ENCODE measurements at places on chromosomes 2 and 18. TPM values are rescaled to one million over a fixed set of nuclear protein-coding genes. Genes with fewer than 3 reads are reported as not detected.

DNA sequence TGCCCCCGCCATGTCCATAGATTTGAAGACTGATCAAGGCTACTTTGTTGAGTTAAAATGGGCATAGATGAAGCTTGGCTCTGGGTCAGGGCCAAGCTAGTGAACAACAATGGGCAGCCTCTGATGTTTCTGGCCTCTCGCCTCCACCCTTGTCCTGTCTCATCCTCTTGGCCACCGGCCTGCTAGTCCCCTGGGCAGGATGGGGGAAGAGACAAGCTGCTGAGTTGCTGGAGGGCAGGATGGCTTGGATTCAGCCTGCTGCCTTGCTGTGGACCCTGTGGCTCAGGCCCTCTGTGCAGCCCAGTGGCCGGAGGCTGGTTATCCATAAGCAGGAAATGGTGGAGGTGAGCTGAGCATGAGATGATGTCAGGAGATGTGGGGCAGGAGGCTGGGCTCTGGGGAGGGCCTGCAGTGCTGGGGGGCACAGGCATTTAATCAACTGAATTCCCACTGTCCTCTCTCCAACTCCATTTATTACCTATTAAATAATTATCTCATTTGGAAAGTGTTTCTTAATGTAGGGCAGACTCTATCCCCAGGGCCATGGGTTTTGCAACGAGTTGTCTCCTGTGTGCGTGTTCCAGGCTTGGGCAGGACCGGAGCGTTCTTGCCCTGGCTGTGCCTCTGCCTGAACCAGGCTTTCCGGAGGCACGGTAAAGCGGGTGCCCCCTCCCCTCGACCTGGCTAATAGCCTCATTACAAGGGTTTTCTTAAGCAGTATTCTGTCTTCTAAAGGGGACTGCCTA lies 122.9 kb downstream of the GLI2 start:
- DNase-seq: no peak

The LIMS2 gene
- polyA plus RNA-seq: 19.5 TPM

GRCh38 chr2:199446996-199447576 lies 10.7 kb downstream of the SATB2 start:
- no peak for DNase-seq

DNA sequence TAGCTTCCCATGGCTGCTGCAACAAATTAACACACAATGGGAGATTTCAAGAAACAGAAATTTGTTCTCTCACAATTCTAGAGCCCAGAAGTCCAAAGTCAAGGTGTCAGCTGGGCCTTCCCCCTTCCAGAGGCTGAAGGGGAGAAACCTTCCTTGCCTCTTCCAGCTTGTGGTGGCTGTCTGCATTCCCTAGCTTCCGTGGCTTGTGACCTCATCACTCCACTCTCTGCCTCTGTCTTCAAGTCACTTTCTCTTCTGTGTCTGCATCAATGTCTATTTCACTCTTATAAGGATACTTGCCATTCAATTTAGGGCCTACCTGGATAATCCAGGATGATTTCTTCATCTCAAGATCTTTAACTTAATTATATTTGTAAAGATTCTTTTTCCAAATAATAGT lies 16.8 kb upstream of the SRBD1 start:
- no peak for DNase-seq

DNA sequence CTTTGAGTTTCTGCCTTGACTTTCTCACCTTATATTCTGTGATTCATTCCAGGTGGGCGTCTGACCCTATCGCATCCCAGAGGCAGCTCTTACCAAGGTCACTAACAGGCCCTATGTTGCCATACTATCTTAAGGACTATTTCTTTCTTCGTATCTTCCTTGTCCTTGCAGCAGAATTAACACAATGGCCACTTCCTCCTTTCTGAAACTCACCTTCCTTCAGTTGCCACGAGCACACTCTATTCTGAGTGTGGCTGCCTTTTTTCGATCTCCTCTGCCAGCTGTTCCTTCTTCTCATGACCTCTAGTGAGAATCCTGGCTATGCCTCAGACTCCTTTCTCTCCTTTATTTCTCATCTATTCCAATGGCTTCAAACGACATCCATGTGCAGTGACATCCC lies 160.4 kb upstream of the CCDC195 start:
- DNase-seq: no peak

DNA sequence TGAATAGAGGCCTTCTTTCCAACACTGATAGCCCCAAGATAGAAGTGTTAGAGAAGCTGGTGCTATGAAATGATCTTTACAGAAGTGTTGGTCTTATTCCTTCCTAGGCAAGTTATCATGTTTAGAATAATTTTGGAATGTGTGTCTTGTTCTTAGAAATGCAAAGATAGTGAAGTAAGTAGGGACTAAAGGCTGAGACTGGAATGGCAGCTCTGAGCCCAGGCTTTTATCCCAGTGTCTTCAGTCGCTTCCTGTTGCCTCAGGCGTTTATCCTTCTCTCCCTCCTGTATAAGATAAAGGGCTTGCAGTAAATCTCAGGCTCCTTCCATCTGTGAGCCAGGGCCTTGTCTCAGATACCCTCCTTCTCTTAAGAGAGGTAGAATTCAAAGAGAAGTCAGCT lies 218.1 kb downstream of the TPGS2 start:
- DNase-seq: no peak

GRCh38 chr2:119753041-119753929 lies 6.4 kb upstream of the PTPN4 start:
- DNase-seq: peak; percentile 30

DNA sequence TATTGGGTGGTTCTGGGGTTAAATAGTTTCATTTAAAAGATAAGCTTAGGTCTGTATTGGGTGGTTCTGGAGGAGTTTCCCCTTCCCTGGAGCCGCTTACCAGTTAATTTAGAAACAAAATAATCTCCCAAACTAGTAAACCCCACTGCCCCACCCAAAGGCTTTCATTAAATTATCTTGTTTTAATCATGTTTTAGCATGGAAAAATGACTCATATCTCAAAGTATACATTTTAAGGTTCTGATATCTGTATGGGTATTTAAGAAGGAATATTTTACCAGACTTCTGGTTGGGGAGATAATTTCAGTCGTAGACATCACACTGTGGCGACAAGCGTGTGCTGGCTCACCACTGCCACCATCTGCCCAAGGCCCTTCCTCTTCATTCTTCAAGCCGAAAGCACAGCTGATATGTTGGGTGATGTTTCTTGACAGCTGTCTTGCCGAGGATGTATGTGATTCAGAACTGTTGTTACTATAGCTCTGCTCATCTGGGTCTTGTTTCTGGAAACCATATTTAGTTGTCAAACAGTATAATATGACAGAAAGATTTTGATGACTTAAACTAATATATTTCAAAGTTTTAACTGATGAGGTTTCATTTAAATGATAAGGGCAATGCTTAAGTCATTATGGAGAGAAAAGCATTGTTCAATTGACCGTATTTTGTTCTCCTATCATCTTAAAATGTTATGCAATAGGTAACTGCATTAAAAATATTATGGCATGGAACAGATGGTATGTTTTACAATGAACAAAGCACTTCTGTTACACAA lies 5.1 kb downstream of the FIGLA start:
- DNase-seq: no peak

GRCh38 chr2:151482171-151482725 lies 72.5 kb downstream of the RIF1 start:
- no peak for DNase-seq

DNA sequence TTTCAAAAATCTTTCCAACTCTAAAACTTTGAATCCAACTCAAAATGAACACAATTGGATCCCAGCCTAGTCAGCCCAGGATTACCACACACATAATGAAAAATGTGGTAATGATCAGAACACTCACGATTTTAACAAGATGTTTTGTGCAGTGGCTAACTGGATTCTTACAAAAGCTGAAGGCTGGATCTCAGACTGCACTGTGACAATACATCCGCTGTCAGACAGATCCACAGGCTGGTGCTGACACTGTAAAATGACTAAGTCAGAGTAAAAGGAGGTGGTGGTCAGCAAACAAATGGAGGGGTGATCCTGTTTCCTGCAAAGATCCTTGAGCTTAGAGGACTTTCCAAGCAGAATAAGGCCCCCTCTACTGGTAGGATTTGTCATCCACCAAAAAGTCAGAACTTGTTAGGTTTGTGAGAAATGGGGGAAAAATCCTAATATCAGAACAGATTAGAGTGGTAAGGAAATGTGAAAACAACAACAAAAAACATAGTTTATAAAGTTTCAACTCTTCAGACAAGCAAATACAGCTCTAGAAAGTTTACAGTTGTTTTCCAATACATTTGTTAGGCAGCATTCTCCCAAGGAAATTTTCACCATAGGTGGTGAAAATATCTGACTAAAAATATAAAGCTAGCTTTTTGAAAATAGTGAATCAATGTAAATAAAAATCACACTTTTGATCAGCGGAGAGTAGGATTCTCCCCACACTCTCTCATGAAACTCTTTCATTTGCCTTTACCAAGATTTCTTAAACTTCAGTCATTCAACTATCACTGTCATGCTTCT lies 211.9 kb downstream of the AGPS start:
- DNase-seq: peak; percentile 83

The CROCC2 gene
- 0.95 TPM for polyA plus RNA-seq

DNA sequence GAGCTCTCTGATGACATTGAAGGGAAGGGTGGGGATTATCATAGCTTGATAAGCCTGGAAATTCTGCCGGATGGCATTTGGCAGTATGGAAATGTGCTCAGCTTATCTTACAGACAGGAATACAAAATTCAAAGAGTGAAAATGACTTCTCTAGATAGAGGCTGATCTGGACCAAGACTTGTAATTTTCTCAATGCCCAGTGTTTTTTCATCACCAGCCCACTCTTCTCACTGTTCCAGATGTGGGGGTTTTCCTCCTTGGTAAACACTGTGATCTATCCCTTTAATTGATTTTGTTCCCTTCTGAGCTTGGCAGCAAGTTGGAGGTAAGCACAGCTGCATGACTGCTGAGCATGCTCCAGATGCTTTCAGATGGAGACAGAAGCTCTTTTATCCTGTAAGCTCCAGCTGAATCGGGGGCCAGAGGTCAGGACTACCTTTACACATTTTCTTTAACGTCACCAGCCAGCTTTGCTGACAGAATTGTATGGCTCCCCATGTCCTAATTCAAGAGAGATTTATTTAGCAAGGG lies 287.4 kb upstream of the TCF4 start:
- DNase-seq: no peak

GRCh38 chr2:64019083-64019974 lies at the start of gene VPS54:
Gene VPS54, minus strand, starts transcription at chr2:64019428. Its CDS starts 35,429 bp downstream, at chr2:63983999.
- peak; percentile 81 for DNase-seq

- no peak for DNase-seq
Observed at GRCh38 chr2:238912228-238912915, 64.5 kb downstream of the TWIST2 start.

GRCh38 chr2:15159751-15160177 lies 401.4 kb downstream of the NBAS start:
- DNase-seq: peak; percentile 24

DNA sequence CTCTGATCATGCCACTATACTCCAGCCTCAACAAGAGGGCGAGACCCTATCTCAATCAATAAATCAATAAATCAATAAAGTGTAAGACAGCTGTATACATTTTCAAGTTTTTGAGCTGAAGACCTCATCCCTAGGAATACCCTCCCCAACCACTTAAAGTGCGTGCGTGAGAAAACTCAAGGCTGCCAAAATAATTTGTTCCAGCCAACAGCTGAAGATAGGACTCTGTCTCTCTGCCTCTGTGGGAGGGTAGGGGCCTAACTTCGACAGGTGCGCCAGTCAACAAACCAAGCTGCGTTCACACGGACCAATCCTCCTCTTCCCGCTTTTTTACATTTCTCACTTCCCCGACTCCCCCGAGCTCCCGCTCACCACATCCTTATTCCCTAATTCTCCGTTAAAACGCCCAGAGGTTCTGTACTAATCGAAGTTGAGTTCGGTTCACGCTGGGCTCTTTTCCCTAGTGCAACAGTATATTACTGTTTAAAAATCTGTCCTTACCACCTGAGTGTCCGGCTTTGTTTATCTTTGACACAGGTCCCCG lies 618 bp downstream of the POLR2D start:
- DNase-seq: peak; percentile 2

DNA sequence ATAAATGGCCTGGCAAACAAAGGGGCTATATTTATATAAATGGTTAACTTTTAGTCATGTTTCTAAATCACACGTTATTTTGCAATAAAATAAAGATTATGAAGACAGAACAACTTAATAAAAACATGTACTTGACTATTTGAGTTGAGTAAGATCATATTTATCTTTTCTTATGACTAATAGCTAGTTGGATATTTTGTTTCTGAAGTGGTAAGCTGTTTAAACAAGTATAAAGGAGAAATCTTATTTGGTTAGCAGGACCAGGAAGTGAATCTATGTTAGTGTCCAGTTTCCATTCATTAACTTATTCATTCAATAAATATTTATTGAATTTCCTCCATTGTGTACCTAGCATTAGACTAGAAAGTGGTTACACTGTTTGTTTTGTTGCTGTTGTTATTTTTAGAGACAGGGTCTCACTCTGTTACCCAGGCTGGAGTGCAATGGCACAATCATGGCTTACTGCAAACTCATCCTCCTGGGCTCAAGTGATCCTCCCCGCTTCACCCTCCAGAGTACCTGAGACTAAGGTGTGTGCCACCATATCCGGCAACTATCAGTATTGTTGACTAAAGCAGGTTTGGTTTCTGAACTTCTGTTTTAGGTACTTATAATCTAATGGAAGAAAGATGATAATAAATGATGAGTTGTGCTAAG lies 312.6 kb downstream of the DPP10 start:
- no peak for DNase-seq

GRCh38 chr18:58453913-58454317 lies 175.0 kb downstream of the ALPK2 start:
- DNase-seq: no peak

The LGALSL gene
- 80.1 TPM for polyA plus RNA-seq

GRCh38 chr2:238106698-238107524 lies 6.8 kb downstream of the ESPNL start:
- DNase-seq: no peak

DNA sequence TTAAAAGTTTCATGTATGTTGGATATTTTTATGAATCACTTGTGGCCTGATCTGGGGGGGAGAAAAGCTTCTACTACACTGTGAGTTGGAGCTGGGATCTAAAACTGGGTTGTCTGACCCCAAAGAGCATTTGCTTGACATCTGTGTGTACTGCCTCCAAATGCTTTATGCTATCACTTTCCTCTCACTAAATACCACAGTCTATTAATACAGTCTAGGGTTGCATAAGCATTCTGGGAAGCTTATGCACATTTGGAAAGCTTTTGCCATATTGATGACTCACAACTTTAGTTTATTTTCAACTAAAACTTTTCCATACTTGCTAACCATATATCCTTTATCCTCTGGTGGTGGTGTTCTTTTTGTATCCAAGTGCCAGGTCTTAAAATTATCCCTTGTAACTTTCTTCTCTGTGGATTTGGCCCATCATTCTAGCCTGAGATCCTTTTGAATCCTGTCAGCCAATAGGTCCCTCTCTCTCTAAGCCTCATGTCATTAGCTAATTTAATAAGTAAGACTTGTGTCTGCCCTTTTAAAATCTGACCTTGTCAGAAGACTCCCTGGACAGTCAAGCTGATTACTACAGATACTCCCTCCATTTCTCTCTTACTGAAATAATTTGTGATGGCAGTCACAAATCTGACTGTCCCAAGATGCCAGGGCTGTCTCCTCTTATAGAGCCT lies 72.7 kb downstream of the NXPH2 start:
- peak; percentile 32 for DNase-seq

- no peak for DNase-seq
Observed at GRCh38 chr2:203195331-203196036, 43.3 kb upstream of the CYP20A1 start.

The TMEM198 gene
- 3.0 TPM for polyA plus RNA-seq
